ENCODE measurements at places on chromosomes 4 and X.

DNA sequence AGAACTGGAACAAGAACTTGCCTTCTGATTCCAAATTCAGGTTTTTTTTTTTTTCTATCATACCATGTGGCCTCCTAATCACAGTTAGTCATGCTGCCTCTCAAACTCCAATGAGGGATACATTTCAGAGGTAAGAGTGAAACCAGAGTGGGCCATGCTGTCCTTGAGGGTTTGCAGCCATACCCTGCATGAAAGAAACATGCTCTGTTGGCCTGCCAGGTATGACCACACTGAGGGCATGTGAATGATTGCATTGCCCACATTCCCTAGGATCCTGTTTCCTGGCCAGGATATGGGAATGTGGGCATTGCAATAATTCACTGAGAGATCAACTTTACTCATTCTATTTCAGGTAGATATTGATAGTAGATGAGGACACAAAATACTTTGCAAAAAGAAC lies 56.4 kb upstream of the DDIT4L start:
- DNase-seq: no peak

DNA sequence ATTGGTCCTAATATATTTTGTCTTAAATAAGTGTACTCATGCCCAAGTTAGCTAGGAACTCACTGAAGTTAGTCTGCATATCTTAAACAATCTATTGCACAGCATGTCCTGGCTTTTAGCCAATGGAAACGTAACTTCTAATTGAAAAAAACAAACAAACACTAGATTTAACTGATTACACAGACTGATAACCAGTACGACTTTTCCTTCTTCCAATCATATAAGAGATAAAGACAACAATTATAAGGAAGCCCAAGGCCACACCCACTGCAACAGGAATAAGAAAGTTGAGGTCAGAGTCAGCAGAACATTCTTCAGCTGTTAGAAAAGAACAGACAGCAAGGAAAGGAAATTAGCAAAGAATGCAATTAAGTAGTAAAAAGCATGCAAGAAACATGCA lies 40.8 kb downstream of the LAMP2 start:
- DNase-seq: no peak

DNA sequence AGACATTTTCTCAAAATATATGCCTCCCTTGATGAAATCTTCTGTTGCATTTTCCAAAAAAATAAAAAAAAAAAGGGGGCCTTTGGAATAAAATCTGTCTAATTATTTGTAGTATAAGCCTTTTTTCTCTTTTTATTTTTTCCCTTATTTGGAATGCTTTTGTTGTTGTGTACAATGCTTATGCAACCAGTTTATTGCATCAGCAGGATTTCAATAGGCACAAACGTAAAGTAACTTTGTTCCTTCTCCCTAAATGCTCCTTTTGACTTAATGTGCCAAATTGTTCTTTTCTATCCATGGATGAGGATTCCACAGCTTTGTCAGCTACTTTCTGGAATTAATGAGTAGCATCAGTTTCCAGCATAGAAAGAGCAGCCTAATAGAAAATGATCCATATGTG lies 59.6 kb upstream of the HPGD start:
- no peak for DNase-seq

DNA sequence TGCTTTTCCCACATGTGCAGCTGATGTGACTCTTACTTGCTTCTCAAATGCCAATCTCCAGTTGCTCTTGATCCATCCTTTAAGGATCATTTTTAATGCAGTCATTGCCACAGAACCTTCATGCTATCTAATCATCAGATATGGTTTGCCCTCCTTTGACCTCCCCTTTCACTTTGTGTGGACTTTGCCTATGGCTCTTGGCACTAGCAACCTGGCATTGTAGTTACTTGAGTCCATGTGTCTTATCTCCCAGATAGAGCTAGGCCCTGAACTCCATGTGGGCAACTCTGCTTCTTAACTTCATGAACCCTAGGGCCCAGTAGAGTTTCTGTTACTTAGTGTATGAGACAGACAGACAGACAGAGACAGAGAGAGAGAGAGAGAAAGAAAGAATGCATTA lies 41.6 kb downstream of the MTM1 start:
- no peak for DNase-seq

DNA sequence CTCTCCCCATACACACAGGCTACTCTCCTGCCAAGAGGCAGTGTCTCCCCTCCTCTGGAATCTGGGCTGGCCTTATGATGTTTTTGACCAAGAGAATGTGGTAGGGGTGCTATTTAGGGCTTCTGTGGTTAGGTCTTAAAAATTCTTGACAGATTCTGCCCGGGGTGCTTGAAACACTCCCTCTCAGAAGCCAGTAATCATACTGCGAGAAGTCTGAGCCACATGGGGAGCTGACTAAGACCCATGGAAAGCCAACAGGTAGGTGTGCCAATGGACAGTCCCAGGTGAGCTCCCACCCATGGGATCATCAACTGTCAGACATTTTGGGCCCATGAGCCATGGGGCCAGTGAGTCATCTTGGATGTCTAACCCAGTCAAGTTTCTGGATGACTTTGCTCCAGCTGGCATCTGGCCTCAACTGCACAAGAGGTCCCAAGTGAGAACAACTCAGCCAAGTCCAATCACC lies 315.7 kb downstream of the FBXW7 start:
- DNase-seq: no peak

Data from NT2/D1 (cell line).